ENCODE measurements at places on chromosomes 3 and 15. TPM values are rescaled to one million over a fixed set of nuclear protein-coding genes. Genes with fewer than 3 reads are reported as not detected.

SNX1 gene
- total RNA-seq, result 45.9 TPM

EFL1 gene
- 30.2 TPM for total RNA-seq

GOLGA6L4 gene
- total RNA-seq, result 1.1 TPM

CHDH gene
- 0.03 TPM for total RNA-seq

WDR49 gene
- 0.56 TPM for total RNA-seq

ZNF774 gene
- total RNA-seq, result 2.8 TPM

TMEM207 gene
- total RNA-seq, result not detected

TMEM108 gene
- total RNA-seq, result not detected

CRABP1 gene
- total RNA-seq, result not detected

CAMP gene
- total RNA-seq, result not detected

NR2F2 gene
- 62.9 TPM for total RNA-seq

ERC2 gene
- 0.10 TPM for total RNA-seq

TUSC7 gene
- not detected for total RNA-seq

TERC gene
- 23.9 TPM for total RNA-seq

MLF1 gene
- 9.6 TPM for total RNA-seq

All from smooth muscle cell of the pulmonary artery (primary cell).